ENCODE measurements at places on chromosomes 5 and 9.

DNA sequence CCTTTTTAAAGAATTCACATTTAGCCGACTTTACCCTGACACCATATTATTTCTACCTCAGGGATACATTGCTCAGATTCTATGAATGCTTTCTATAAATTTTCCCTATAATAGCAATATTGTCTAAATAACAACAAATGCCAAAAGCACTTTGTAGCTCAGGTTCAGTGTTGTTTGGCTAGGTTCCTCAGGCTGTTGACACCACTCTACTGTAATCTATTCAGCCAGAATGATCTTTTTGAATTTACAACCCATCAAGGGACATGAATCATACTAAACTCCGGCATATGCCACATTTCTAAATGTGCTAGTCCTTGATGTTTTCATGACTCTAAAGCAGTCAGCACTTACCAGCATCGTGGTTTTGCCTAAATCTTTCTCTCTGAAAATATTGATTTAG lies 641.5 kb upstream of the CDH10 start:
- no peak for DNase-seq

- no peak for DNase-seq
These were observed 170.5 kb downstream of the GABBR2 start for GRCh38 chr9:98538203-98538602.

- no peak for DNase-seq
These were observed 40.6 kb upstream of the DMRTA1 start for GRCh38 chr9:22405869-22406659.

DNA sequence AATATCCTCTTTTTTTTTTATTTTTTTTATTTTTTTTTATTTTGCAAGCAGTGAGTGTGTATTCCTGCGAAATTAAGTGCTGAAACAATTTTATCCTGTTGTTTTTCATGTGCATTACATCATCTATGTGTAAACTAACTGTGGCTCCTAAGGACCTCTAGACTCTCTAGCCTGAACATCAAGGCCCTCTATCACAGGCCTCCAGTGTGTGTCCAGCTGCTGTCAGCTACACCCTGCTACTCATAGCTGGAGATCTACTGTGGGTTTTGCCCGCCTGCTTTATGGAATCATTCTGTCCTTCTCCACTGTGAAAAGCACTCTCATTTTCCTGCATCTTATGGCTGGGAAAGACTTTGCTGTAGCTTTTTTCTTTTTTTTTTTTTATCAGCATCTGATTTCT lies 157.8 kb downstream of the KCTD16 start:
- DNase-seq: no peak

DNA sequence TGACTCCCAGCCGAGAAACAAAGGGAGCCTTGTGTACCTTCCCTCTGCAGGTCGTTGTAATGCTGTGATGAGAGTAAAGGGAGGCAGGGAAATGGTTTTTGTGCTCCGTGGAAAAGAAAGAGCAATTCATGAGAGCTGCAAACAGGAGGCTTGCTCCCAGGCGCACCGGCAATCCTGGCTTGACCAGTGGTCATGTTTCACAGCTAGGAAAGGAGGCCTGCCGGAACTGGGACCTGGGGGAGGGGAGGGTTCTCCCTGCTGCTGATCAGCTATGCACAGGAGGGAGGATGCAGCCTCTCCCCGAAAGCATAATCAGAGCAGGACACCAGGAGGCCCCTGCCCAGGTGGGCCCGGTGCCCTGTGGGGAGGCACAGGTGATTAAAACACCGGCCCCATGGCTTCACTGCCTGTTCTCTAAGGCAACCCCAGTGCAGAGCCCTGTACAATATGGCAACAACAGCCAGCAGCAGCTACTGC lies 131.3 kb downstream of the ZDHHC21 start:
- DNase-seq: no peak

DNA sequence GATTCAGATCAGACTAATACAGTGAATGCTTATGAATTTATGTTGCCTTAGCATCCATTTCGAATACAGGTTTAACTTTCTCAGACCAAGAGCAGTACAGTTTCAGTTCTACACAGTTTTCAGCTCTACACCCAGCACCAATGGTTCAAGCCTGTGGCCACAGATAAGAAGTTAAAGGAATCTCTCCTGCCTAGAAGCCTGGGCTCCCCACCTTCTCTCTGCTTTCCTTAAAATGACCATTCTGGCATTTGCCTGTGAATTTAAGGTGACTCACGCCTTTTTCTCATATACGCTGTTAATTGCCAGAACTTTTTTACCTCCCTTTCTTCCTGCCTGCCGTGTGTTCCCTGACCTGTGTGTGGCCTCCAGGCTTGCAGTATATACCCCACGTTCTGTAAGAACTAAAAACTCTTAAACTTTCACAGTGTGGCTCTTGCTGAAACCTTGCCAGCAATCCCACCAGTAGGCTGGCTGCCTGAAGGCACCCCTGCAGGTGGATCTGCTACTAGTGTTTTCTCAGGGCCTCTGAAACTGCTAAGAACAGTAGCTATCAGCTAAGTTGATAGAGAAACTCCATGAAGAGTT lies 692.8 kb upstream of the CDH18 start:
- DNase-seq: no peak

DNA sequence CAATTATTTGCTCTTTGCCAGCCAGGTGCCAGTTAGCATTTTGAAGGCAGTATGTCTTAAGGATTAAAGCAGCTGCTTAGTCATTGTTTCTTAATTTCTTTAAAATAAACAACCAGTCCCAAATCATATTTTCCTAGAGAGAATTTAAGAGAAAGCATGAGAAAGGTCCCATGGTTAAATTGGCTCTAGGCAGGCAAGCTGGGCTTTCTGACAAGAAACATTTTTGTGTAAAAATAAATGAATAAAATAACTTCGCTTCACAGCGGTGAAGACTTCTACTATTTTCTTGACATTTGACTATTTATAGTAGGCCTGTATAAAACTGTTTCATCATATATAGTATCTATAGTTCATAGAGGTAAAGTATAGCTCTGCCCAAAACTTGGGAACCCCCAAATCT lies 617.7 kb upstream of the C9orf72 start:
- DNase-seq: no peak

GRCh38 chr9:76162751-76163500 lies 231.3 kb downstream of the RFK start:
- no peak for DNase-seq

GRCh38 chr9:110249603-110250002 lies 6.7 kb downstream of the TXN start:
- DNase-seq: no peak

DNA sequence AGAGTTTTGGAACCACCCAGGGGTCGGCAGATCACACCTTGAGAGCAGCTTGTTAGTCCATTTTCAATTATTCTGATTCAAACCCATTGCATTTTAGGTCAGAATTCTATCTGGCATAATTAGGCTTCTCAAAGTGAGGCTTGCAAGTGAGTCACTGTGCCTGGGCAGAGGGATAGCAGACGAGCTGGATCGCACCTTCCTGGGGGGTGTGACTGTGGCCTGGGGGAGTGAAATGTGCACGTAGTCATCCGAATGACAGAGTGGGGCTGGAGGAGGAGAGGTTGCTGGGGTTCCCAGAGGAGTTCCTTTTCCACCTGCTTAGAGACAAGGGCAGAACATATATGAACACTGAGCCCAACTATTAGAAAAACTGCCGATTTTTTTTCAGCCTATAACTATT lies 31.7 kb downstream of the SPACA9 start:
- no peak for DNase-seq

DNA sequence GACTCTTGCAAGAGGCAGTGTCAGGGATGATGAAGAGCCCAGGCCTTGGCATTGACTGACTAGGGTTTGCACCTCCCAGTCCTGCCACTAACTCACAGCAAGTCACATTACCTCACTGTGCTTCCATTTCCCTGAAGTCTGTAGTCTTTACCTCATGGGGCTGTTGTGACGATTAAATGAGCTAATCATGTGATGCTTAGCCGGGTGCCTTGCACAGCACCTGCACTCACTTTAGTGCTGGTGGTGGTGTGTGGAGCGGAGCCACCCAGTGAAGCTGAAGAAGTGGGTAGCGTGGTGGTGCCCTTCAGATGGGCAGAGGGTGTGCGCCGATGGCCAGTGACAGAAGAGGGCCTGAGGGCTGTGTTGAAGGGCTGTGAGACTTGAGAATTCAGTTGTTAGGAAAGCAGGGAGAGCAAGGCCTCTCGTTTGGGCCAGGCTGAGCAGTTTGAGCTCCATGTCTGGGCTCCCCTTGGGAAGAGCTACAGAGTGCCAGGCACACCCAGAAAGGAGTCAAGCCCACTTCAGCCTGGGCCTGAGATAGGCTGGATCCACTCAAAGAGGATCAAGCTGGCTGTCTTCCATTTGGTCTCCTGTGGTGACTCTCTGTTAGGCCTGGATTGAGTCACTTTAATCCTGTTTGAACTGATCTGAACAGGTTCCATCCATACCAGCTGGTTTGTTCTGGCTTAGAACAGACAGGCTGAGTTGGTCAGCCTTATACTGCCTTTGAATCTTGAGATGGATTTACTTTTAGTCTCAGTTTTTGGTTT lies 42.5 kb downstream of the RALGPS1 start:
- DNase-seq: no peak

- no peak for DNase-seq
These were observed 6.0 kb downstream of the C9orf40 start for GRCh38 chr9:74946686-74947085.

DNA sequence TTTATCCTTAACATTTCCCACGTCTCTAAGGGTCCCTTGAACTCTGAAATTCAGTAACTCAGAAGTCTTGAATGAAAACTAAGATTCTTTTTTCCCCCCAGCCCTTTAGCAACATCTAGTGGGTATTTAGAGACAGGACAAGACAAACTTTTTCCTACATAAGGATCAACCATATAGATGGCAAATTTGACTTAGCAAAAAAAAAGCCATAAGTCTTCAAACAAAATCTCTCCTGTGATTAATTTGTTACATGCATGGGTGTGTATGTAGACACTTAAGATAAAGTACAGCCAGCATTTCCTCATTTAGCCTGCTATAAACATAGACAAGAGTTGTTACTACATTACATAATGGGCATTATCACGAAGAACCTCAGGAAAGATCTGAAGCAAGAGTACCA lies 29.1 kb upstream of the ANKRD31 start:
- no peak for DNase-seq
